Adrenal gland (tissue), 19 donors: ENCODE measurements at places on chromosomes 4 and X.

DNA sequence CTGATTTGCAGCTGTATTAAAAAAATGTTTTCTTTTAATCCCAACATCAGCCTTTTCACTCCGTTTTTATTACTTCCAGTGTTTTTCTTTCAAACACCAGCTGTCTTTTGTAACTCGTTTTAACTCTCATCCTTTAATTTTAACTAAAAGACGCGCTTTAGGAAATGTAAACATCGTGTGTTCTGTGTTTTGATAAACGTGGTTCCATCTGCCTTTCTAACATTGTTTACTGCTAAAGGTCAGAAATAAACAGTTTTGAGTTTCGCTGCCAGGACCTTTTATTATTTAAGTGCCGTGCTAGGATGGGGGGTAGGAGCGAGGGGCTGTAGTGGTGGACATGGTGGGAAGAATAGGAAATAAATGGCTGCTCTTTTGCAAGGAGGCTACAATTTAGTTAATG, 1.5 kb downstream of the N4BP2 start:
- DNase-seq, result no peak

GRCh38 chr4:2024683-2025082, 15.9 kb upstream of the NELFA start:
- no peak for DNase-seq

DNA sequence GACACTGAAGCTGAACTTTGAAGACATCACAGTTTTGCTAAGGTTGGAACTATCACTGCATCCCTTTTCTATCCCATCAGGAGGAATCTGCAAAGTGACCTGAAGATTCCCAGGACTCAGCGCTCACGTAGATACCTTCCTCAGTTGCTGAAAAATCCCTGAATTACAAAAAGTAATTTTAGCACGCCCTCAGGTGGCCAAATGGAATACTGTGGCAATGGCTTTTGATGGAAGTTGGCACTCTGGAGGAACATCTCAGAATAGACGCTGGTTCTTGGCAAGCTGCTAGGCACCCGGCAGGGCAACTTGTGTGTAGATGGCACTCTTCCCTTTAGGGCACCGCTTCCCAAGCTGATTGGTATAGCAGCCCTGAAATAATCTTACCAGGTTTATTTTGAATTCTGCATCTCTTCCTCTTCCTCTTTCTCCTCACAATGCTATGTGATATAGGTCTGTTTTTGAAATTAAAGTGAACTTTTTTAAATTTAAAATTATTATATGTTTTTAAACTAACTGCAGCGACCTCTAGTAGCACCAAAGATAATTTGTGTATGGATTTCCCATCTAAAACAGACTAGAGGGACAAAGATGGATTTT, 16.3 kb upstream of the ESX1 start:
- DNase-seq, result peak; percentile 27

DNA sequence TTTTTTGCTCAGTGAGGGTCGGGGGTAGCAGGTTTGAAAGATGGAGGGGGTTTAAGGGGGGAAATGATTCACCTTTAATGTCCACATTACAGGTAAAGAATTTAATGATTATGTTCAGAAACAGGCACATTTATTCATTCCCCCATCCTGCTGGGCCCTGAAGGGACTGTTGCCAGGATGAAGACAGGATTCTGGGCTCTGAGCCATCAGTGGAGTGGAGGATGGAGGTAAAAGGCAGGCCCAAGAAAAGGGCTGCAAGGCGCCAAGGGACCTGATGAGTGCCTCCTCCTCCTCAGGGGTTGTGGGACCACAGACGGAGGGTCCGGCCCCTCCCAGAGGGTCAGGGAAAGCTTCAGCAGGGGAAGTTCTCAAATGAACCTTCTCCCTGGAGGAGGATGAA, 40.4 kb upstream of the PROM1 start:
- DNase-seq, result no peak

- DNase-seq, result no peak
These were observed 62.9 kb downstream of the GEMIN8 start for GRCh38 chrX:13966793-13967125.

DNA sequence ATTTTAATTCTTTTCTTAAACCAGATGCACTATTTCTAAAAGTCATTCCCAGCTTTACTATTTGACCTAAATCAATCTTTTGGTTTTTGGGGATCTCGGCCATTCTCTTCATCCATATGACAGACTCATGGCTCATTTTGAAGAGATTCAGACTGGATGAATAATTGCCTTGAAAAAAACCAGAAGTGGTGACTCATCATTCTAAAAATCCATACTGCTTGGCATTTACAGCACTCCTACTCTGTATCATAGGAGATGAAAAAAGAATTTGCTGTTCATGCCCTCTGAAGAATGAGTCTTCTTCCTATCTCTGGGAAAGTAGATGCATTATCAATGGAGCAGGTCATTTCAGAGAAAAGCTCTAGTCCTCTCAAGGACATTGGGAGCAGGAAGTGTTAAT, 220.5 kb upstream of the RPS6KA3 start:
- no peak for DNase-seq

DNA sequence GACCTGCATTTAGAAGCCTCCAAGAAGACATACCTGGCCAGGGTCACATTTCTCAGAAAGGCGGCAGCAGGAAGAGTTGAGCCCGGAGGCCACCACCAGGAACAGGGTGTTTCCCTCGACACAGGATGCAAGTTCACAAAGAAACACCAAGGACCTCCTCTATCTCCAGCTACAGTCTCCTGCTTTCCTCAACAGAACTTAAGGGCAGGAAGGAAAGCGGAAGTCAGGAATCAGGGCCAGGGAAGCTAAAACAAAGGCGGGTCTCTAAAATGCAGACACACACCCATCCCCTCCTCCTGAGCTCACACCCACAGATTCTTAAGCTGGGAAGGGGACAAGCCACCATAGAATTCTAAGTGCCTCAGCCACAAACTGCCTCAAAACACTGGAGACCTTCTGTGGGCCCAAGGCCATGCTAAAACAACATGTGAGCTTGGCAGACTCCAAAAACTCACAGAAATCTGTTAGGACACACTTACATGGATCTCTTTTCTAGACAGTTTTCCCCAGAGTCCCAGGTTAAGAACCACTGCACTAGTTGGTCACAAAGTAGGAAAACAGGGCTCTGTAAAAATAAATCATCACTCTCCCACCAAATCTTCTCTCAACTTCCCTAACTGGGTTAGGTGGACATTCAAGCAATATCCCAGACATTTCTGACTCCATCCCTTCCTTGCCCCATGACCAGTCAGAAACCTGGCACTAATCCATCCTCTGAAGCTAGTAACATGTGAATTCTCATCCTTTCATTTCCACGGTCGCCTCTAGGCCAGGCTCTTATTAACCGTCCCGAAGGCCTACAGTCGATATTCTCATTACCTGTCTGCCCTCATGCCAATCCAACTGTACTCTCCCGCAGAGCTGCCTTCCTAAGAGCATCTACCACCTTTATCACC, 163.2 kb downstream of the APBB2 start:
- no peak for DNase-seq

GRCh38 chrX:107477406-107477805, 28.0 kb downstream of the FRMPD3 start:
- DNase-seq, result no peak

DNA sequence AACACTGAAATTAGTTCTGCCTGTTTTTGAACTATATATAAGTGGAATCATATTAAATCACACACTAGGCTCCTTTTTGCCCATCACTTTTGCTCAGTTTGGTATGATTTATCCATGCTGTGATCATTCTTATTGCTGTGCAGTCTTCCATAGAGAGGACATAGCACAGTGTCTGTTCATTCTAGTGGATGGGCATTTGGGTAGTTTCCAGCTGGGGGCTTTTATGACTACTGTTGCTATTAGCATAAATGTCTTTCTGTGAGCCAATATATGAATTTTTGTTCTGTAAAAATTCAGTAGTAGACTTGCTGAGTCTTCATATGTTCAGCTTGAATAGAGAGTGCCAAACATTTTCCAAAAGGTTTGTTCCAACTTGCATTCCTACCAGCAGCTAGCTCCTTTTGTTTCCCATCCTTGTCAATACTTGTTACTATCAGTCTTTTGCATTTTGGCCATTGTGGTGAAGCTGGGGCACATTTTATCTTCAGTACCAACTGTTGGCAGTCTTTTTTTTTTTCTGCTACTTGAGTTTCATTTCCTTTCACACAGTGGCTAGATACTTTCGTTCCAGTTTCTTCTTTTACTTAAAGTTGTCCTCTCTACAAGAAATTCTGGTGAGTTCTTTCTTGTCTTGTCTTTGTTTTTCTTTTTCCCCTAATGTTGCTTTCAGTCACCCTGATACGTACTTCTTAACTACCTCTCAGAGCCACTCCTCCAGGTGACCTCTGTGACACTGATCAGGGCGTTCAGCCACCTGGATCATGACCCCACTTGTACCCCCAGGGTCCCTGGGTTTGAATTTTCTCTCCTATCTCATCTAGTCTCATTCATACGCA, 87.0 kb downstream of the ANXA3 start:
- no peak for DNase-seq

GRCh38 chrX:22666441-22666840, 333.3 kb upstream of the DDX53 start:
- DNase-seq, result peak; percentile 4

- no peak for DNase-seq
These were observed 47.0 kb upstream of the GPC3 start for GRCh38 chrX:134032441-134032840.

DNA sequence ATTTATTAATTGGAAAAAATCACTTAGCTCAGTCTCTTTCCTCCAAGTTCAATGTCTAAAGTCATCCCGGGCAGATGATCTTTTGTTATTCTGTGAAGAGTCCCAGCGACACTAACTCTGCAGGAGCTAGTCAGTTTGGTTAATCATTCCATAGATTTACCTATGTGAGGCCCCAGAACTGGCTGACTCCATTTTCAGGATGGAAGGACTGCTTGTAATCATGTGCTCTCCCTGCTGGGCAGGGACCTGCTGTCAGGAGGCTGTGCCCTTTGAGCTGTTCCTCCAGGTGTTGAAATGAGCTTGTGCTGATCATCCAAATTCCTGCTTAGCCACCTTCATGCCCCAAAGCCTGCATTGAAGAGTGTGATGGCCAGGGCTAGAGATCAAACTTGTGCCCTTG, 169.8 kb downstream of the NHS start:
- no peak for DNase-seq

- DNase-seq, result peak; percentile 24
These were observed 45.1 kb downstream of the OR13H1 start for GRCh38 chrX:131588995-131589394.

DNA sequence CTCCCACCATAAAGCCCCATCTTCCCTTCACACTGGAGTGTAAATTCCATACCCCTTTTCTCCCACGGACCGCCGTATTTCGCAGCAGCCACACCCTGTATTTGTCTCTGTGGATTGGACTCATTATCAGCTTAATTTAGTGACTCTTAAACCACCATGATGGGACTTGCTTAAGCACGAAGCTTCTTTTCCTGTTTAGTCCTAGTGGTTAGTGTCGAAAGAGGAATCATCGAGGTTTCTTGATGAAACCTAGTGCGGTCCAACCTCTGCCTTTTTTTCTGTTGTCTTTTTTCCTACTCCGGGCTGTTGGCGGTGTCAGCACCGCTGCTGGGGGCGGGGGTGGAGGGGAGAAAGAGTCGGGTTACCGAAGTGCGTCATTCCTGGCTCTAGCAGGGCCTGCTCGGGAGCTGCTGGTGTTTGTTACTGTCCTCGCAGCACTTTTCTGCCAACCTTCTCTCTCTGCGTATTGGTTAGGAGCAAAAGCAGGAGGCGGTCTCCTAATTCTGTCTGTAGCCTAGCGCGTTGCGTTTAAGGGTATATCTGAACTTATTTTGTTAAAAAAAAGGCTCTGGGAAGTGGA, 1.4 kb downstream of the STAG2 start:
- DNase-seq, result peak; percentile 94

- no peak for DNase-seq
These were observed 67.0 kb downstream of the DDX53 start for GRCh38 chrX:23066588-23067281.

- DNase-seq, result no peak
These were observed 140.1 kb downstream of the UCHL1 start for GRCh38 chr4:41396869-41397268.

- no peak for DNase-seq
These were observed 126.2 kb downstream of the KLHL13 start for GRCh38 chrX:117990438-117990837.

- DNase-seq, result no peak
These were observed 103.5 kb upstream of the PPARGC1A start for GRCh38 chr4:23993373-23993772.

DNA sequence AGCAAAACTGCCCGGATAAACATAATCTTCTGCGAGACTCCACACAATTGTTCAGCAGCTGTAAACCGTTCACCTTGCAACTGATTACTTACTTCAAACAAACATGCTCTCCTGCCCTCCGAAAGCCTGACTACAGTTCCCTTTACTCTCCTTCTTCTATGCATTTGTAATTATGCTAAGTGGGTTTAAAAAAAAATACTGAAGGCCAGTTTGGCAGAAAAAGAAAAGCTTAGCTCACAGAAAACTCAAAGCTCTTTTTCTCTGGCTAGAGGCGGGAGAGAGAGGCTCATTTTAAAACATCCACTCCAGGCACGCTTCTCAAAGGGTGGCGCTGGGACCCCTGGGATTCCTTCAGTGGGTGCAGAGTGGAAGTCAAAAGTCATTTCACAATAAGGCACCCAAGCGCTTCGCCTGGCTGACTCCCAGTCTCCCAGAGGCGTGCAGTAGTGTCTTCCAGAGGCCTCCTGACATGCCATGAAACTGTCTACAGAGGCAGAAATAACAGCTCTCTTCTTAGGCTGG, 1.9 kb downstream of the DHRSX start:
- DNase-seq, result no peak

- DNase-seq, result no peak
These were observed 9.6 kb upstream of the RENBP start for GRCh38 chrX:153953892-153954557.

GRCh38 chr4:145045180-145045579, 52.8 kb downstream of the ANAPC10 start:
- no peak for DNase-seq

DNA sequence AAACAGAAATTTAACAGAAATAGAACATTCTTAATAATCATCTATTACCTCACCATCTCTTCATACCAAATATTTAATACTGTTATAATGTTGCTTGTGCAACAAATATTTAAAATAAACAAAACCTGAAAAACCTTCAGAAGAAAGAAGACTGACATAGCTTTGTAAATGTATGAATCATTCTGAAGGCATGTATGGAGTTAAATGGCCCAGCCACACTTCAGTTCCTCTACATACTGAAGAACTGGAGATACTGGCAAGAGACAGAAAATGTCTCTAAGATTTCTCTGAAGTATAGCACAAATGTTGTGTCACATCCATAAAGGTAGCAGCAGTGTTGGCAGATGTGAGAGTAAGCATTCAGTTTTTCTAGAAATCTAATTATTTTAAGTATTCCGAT, 275.3 kb upstream of the FGF13 start:
- no peak for DNase-seq

DNA sequence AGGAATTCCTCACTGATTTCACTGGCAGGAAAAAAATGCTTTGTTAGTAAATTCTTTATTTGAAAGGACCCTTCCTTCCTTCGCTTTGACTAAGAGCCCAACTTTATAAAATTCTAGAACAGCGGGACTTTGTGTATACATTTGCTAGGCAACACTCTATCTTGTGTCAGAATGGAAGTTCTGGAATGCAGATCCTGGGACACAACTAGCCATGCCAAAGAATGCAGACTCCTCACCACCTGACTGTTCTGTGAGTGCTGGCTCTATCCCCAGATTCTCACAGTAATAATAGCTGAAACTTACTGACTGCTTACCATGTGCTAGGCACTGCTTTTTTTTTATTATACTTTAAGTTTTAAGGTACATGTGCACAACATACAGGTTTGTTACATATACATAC, 73.3 kb upstream of the ZDHHC15 start:
- DNase-seq, result no peak

- no peak for DNase-seq
These were observed 6.0 kb upstream of the NEXMIF start for GRCh38 chrX:74931214-74931613.
